ENCODE measurements at places on chromosomes 6 and 20.

DNA sequence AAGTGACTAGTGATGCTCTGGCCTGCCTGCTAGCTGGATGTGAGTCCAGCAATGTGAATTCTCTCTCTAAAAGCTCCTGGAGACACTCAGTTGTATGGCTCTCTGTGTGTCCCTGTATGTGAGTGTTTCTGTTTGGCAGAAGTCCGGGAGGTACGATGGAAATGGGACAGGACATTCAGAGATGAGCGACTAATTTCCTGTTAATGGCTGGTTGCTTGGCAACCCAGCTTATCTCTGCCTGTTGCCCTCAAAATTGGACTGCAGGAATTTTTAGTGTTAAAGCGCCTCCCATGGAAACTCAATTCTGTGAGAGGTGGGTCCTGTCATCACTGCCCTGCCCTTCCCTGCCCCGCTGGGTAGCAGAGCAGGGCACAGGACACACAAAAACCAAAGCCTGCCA, 136.8 kb upstream of the LRFN2 start:
- DNase-seq, result no peak

DNA sequence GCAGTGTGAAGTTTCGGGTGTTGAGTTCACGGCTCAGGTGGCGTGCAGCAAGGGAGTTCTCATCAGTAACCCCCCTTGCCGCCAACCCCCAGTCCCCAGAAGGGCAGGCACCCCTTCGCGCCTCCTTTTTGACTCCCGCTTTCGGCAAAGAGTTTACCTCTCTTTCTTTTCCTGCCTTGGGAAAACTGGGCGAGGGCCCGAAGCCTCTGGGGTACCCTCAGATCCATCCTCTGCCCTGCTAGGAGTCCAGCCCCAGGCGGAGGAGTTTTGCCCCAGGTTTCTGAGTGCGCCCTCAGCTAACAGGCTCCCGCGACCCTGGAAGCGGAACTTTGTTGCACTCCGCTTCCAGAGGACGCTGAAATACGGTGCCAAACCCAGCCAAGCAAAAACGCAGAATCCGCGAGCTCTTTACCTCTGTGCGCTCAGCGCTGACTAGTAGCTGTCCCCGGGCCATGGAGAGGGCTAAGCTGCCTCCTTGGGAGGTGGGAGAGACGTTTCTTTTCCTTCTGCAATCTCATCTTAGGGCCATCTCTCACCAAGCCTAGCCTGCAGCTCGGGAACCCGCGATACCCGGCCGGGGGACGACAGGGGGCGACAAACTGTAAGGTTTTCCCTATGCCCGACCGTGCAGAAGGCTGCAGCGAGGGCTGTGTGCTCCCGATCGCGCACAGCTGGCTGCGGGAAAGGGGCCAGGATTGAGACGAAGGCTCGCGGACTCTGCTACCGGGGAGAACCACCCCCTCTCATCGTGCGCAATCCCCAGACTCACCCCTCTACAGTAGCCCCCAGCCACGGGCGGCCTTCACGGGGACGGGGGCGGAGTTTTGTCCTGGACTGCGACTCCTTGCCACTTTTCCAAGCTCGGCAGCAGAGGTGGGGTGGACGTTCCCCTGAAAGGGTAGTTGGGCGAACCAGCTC, 2.7 kb upstream of the PAX1 start:
- DNase-seq, result no peak

GRCh38 chr6:152426276-152426675, 210.9 kb downstream of the SYNE1 start:
- no peak for DNase-seq

GRCh38 chr6:43120944-43121913, 45.1 kb downstream of the PTK7 start:
- DNase-seq, result no peak

- no peak for DNase-seq
Measured at GRCh38 chr6:130760006-130760405, 67.2 kb upstream of the SMLR1 start.

DNA sequence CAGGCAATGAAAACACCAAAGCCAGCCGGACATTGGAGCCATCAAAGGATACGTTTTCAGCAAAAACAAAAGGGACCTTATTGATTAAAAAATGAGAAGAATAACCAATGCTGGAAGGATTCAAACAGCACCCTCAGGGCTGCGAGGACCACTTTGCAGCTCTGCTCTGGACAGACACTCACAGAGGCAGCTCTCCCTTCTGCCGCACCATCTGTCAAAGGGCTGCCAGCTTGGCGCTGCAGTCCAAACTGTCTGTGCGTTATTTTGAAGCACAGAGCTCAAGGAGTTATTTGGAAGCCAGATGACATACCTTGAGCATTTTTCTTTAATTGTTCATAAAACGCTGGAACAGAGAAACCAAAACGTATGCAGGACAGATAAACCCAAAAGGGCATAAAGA, 85.2 kb downstream of the KIF16B start:
- no peak for DNase-seq

DNA sequence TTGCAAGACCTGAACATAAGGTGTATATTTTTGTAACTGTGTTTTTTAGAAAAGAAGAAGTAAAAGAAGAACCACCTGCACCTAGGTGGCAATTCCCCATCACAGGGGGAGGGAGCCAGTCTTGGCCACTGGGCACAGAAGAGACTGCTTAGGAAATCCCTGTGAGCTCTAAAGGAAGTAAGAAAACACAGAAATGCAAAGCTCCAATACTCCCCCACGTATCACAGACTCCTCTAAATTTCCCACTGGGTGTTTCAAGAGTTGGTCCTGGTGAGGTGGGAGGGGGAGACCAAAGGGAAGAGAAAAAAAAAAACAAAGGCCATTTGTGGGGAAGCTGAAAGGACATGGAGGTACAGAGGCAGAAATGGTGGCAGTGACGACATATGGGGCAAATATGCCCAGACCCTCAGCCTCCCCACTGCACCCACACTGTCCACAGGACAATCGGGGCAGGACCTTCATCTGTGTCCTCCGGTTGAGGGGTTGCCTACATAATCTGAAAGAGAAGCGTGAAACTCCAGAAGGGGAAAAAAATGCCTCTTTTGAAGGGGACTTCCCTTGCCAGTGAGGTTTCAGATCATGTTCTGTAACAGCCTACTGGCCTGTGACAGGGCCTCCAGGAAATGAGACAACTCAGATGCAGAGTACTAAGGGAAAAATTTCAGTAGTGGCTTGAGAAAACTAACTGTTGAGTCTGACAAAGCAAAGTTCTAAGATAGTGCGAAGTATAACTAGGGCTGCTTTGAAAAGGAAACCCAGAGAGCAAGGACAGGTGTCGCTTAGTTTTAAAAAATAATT, 226.2 kb upstream of the MARCKS start:
- no peak for DNase-seq

- DNase-seq, result no peak
Measured at GRCh38 chr20:35515949-35516645, 13.4 kb downstream of the C20orf173 start.

DNA sequence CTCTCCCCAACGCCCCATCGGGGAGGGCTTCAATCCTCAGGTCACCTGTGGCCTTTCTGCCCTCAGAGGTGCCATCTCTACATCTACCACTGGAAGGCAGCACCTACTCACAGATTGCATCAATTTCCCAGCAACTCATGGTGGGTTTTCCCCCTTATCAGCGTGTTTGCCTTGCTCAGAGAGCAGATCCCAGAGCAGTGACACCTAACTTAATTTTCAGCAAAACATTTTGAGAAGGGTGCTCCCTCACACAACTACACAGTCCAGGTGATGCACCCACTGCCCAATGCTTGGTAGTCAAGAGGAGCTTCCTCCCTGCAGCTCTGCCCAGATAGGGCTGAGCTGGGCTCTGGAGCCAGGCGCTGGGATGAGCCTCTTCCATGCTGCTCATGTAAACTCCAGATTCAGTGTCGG, 48.2 kb downstream of the PLG start:
- DNase-seq, result no peak

GRCh38 chr20:460707-461106, 1.6 kb downstream of the TBC1D20 start:
- no peak for DNase-seq

- no peak for DNase-seq
Measured at GRCh38 chr6:18340781-18341551, 46.2 kb upstream of the RNF144B start.

DNA sequence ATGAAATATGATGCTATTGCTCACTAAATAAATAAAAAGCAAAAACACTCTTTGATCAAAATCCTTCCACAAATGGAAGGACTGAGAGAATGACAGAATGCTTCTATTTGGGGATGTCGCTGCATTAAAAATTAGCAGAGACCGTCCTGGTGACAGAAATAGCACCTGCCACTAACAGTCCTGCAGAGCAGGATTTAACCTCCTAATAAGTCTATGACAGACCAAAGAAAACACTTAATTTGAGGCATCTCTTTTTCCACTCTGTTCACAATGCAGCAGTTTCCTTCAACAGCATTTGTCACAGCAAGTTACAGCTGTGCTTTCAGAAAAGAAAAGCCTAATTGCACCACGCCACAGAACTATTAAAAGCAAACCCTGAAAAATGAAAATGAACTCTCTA, 140.6 kb upstream of the BEND6 start:
- no peak for DNase-seq

DNA sequence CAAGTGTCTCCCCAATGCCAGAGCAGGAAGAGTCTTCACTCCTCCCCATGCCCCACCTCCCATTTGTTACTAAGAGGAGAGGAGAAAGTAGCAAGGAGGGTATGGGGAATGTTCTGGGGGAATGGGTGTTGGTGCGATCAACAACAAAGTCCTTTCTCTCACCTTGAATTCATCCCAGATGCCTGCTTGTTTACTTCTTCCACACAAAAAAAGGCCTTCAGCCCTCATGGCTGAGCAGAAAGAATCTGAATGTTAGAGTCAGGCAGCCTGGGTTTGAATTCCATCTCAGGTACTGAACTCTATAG, 9.9 kb downstream of the MOG start:
- no peak for DNase-seq
